ENCODE measurements at places on chromosomes 4 and X.

- DNase-seq, result no peak
Observed at GRCh38 chr4:100428051-100428450, 89.8 kb downstream of the EMCN start.

- no peak for DNase-seq
Observed at GRCh38 chr4:10672379-10672778, 12.2 kb downstream of the CLNK start.

- no peak for DNase-seq
Observed at GRCh38 chr4:126661194-126661593, 971.6 kb upstream of the INTU start.

DNA sequence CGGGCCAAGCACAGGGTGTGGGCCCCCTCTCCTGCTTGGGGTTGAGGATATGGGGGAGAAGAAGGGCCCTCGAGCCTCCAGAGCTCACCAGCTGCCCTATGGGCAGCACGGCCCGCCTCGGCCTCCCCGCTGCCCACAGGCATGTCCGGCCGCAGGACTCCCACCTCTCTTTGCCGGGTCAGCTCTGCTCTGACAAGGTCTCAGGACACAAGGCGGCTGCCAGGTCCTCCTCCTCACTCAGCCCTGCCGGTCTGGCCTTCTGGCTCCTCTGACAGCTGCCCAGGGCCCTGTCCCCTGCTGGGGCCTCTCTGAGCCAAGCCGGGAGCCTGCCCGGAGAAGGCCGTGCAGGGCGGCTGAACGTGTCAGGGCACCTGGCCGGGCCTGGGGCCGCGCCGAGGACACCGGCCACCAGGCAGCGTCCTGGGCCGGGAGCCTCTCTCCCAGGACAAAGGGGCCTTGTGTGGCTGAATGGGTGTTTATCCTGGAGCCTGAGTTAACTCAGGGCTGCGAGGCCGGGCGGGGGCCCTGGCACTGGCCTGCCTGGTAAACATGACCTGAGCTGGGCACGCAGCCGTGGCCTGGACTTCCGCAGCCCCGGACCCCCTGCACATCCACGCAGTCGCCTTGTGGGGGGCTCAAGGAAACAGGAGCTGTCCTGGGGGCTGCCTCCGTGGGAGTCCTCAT, 25.7 kb downstream of the TACC3 start:
- no peak for DNase-seq

- DNase-seq, result no peak
Observed at GRCh38 chr4:78749972-78750727, 26.0 kb upstream of the BMP2K start.

GRCh38 chr4:81509822-81510221, 38.1 kb upstream of the RASGEF1B start:
- DNase-seq, result no peak

DNA sequence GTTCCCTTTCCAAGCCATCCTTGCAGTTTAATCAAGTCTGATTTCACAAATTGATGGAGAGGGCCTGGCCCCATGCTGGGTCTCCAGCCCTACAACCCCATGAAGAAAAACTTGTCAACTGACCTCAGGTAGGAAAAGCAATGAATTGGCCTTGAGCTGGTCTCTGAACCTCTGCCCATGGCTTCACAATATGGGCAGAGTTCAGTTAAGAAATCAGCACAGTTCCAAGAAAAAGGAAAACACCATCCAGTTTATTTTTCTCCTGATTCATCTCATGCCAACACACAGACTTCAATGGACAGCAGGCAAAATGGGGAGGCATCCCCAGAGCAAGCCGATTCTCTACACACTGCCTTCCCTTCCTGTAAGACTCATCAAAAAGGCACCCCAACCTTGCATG, 3.3 kb downstream of the RIPPLY1 start:
- no peak for DNase-seq

- DNase-seq, result no peak
Observed at GRCh38 chr4:157265281-157265680, 44.8 kb downstream of the GRIA2 start.

DNA sequence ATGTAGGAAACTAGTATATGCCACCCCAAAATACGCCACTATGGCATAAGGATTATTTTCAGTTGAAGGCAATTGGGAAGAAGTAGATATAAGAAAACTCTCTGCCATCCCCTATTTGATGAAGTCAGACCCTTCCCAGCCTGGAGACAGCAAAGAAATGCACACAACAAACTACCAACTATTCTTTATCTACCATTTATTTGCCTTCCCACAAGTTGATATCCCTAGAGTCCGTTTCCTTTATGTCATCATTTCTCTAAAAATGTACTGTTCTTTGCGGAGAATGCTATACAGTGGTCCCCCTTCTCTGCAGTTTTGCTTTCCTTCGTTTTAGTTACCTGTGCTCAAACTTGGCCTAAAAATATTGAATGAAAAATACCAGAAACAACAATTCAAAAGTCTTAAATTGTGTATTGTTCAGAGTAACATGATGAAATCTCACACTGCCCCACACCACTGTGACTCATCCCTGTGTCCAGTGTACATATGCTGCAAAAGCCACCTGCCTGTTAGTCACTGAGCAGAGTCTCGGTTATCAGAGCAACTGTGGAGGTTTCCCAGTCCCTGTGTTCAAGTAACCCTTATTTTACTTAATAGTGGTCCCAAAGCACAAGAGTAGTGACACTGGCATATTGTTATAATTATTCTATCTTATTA, 152.3 kb downstream of the WDFY3 start:
- no peak for DNase-seq

GRCh38 chr4:66766557-66766956, 778.7 kb downstream of the CENPC start:
- no peak for DNase-seq

DNA sequence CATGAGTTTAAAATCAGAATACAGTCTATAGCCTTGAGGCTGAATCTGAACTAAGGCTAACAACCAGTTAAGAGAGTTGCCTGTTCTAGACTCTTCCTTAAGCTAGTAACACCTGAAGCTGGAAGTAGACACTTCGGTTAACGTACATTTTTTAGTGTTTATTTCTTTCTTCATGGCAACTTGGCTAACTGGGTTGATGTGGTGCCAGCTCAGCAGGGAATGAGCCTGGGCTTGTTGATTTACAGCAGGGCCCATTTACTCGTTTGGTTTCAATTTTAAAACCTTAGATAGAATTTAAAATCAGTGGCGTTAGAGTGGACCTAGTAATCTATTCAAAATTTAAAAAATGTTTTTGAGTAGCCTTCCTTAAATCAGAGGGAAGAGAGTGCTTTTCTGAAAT, 137.6 kb upstream of the ESX1 start:
- no peak for DNase-seq

- DNase-seq, result no peak
Observed at GRCh38 chrX:78199851-78200250, 60.4 kb upstream of the TAF9B start.

DNA sequence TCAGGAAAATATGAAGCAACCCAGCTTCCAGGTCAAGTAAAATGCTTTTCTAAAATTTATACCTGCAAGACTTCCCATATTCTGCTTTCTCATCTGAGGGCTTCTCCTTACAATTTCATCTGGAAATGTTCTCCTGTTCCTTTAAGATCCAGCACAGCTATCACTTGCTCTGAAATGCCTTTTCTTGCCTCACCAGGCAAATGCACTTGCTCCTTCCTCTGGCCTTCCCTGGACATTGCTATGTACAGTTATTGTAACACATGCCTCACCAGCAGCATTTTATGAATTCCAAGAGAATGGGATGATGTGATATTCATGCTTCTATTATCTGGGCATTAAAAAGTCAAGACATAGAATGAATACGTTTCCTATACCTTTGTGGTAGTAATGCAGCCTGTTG, 842.1 kb upstream of the INTU start:
- no peak for DNase-seq

GRCh38 chr4:156754832-156755570, 216.6 kb downstream of the PDGFC start:
- no peak for DNase-seq

DNA sequence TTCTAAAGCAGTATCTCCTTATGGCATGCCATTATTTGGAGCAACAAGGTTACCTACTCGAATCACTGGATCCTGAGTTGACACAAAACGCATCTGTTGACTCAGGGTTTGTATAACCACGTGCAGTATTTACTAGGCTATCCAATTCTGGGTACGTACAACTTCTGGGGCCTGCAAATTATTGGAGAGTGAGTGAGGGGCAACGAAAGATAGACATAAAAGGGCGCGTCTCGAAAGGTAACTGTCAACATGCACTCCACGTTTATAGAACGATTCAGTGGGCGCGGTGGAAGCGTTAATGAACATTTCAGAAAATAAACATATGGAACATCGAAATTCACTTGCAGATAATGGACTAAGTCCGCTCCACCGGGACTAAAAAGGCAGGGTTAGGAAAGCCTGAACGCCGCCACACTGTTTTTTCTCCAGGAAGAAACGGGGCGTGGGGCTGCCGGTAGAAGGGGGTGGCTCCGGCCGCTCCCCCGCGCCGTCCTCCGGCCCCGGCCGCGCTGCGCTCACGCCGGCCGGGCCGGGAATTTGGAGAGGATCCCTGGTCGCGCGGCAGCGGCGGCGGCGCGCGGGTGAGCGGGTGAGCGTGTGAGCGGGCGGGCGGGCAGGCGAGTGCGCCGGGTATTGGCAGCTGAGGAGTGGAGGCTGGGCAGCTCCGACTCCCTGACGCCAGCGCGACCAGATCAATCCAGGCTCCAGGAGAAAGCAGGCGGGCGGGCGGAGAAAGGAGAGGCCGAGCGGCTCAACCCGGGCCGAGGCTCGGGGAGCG, at the start of gene SMAD1:
Gene SMAD1, plus strand, starts transcription at position 690 of the 778 bp plus-strand sequence. CDS start 32,761 bp downstream, outside the sequence.
- peak; percentile 15 for DNase-seq

DNA sequence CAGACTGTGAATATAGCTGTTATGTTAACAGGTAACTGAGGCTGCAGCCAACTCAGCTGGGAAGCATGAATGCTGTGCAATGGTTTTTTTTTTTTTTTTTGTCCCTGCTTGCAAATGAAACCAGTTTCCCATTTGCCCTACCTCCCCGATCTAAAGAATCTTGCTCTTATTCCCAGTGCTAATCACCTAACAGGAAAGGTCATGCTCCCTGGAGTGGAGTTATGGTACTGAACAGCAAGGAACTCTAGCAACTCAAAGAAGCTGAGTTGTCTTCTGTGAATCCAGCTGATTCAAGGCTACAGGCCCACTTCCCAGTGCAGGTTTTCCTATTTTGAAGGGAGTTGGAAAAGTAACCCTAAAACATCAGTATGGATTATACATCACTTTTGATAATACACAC, 52.1 kb downstream of the HTR2C start:
- DNase-seq, result no peak

- DNase-seq, result no peak
Observed at GRCh38 chr4:85369703-85370380, 105.1 kb upstream of the ARHGAP24 start.

- no peak for DNase-seq
Observed at GRCh38 chrX:331151-331824, 12.7 kb upstream of the GTPBP6 start.

- no peak for DNase-seq
Observed at GRCh38 chr4:98626350-98626749, 32.1 kb downstream of the TSPAN5 start.

- no peak for DNase-seq
Observed at GRCh38 chrX:150856101-150856500, 42.4 kb downstream of the CD99L2 start.

DNA sequence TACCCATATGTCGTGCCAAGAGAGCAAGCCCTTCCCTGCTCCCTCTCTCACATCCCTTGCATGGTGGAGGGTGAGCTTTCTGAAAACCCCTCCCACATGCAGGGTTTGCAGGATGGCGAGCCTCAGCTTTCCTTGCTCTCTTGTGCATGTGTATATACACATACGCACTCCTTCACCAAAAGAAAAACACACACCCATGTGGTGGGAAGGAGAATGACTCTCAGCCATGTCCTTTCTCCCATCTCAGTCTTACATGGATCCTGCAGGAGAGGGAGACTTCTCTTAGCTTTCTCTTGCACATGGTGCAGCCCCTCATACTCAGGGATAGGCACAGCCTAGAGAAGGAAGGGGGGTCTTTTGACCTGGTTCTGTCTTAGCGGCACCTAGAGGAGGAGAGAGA, 81.1 kb downstream of the CLCN5 start:
- DNase-seq, result no peak

GRCh38 chrX:130770615-130771014, 132.4 kb downstream of the ENOX2 start:
- DNase-seq, result no peak

DNA sequence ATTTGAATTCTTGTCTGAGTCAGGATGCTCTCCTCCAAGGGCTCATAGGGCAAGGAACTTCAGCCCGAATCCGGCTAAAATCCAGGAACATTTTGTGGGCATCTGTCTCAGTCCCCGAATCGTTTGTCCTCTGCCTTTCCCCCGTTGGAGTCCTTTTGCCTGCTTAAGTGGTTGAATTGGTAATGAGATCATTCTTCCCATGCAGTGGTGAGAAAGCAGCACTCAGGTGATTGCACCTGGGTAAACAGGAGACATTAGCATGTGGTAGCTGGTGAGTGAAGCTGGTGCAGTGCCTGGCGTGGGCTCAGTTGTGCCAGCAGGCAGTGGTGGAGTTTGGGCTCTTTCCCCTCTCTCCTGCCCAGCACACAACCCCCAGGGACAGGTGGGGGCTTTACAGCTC, 61.9 kb upstream of the MTM1 start:
- no peak for DNase-seq

GRCh38 chr4:55609393-55609866, 17.4 kb upstream of the PDCL2 start:
- DNase-seq, result no peak

DNA sequence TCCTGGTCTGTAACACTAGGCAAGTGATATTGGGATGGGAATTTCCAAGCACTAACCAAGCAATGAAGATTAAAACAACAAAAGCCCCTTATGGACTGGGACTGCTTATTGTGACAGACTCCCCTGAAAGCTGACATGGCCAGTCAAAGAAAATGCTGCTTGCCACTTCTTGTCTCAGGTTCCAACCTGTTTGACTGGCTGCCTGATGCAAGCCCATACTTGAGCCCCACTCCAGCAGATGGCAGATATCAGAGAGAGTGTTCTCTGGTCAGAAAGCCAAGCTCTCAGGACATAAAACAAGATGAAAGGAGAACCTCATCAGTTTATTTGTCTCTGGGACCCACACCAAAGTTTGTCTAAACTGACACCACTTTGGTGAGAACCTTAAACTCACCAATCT, 15.5 kb upstream of the IGBP1 start:
- DNase-seq, result no peak

- no peak for DNase-seq
Observed at GRCh38 chr4:17491196-17491595, 20.7 kb downstream of the QDPR start.

GRCh38 chrX:10514891-10515290, 105.5 kb downstream of the MID1 start:
- DNase-seq, result no peak

- no peak for DNase-seq
Observed at GRCh38 chrX:139795196-139795595, 87.2 kb upstream of the MCF2 start.

DNA sequence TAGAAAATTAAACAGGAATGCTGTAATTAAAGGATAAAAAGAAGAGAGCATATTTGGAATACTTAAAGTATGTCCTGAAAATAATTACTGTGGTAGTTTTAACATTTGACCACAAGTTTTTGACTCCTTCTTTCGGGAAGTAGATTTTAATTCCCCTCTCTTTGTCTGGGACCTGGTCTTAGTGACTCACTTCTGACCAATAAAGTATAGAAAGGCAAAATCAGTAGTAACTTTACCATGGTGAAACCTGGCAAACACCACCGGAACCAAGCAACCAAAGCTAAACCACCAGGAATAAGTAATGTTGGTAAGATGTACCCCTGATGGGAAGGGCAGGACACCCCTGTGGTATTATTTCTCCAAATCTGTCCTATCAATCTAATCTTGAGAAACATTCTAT, 314.8 kb downstream of the PDHA2 start:
- no peak for DNase-seq
